MG63 (cell line): ENCODE measurements at places on chromosomes 1 and 21.

DNA sequence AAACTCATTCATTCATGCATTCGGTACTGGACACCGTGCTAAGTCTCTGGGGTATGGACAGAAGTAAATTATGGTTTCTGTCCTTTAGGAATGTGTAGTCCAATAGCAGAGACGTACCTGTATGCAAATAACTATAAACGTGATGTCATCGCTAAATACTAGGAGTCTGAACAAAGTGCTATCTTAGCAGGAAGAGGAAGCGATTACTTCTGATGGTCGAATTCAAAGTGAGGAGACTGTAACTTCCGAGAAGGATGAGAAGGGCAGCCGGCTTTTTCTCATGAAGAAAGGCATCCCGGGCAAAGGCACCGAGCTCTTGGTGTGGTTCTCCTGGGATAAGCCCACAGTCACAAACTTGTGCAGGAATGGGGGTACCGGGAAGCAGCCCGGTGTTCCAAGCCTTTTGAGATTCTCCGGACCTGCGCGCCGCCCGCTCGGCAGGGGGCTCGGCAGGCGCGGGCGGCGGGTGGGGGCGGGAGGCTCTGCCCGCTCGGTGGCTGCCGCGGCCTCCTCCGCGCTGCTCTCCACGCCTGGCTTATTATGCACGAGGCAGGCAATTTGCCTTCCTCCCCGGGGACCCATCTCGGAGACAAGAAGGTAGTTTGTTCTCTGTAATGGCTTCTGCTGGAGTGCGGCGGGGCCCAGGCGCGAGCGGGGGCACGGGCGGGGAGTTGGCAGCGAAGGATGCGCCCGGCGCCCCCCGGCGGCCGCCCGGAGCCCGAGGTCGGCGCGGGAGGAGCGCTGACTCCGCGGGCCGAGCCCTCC lies 67.5 kb upstream of the CD1D start:
- peak; percentile 43 for DNase-seq

- DNase-seq, result no peak
These were observed 307.1 kb downstream of the MATN1 start for GRCh38 chr1:30416221-30416820.

DNA sequence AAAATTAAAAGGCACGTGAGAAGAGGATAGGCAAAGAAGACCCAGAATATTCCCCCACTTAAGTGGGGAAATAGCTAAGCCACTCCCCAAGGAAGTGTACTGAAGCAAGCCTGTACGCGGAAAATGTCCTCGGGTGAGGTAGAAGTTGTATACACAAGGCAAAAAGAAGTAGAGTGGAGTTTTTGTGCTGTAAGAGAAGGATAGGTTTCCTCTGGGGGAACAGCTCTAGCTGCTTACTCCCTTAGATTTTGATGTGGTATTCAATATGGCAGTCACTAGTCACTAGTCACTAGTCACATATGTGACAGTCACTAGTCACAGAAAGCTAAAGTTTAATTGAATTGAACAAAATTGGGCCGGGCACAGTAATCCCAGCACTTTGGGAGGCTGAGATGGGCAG lies 7.6 kb downstream of the TXNIP start:
- no peak for DNase-seq

DNA sequence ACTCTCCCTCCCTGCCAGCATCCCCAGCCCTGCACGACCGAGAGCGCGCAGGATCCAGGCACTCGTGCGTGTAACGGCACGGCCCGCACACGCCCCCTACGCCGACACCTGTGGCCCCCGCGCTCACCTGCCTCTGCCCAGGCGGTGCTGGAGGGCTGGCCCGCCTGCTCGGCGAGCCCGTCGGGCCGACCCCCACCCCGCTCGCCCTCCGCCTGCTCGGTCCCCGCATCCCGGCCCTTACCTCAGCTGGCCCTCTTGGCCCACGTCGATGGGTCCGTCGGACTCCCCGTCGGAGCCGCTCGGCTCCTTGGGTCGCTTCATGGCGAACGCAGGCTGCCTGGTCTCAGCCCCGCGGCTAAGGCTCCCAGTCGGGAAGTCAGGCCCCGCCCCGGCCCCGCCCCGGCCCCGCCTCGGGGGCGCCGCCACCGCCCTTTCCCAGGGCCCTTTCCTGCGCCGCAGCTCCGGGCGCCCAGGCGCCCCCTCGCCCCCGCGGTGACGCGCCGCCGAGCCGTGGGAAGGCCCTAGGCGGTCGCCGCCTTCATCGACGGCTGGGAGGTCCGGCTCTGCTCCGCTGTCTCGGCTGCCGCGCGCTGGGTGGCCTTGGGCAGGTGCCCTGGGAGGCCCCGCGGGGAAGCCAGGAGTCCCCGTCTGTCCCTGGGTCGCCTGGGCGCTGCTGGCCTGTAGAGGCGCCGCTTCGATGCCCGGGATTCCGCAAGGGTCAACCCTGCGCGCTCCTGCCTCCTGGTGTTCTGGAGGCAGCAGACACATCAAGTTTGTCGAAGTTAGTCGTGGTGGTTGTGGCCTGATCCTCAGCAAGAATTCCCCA lies at the start of gene HEYL:
Gene HEYL, minus strand, starts transcription at position 339 of the 826 bp plus-strand sequence. Its CDS starts 18 bp downstream, at position 321.
- DNase-seq, result peak; percentile 81

GRCh38 chr1:32783851-32784250 lies 33.3 kb downstream of the YARS1 start:
- no peak for DNase-seq

DNA sequence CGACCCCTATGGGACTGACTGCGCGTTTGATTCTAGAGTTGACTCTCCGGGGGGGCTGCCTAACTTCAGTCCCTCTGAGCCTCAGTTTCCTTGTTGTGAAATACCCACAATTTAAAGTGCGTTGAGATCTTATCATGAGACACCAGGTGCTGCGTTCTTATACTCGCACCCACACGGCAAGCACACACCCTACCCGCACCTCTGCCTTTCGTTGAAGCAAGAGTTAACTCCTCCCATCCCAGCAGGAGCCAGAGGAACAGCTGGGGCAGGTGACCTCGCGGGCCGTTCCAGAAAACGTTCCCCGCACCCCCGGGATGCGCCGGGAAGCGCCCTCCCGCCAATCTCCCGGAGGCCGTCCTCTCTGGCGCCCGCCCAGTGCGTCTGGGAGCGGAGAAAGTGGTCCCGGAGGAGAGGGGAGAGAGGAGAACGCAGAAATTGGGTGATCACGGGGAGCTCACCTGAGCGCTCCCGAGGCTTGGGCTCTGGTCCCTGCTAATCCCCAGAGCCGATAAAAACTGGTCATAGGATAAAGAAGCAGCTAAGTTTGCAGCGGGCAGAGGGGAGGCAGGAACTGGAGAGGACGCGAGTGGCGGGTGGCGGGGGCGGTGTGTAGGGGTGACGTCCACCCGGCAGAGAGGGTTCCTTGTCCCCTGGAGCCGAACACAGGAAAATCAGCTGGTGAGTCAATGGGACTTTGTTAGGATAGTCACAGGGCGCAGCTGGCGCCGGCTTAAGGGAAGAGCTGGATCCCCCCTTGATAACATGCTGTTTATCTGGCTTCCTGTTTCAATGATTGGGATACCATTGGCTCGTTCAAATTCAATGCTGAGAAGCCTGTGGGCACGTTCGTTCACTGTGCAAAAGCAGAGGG lies 869 bp downstream of the NAV1 start:
- DNase-seq, result peak; percentile 72

DNA sequence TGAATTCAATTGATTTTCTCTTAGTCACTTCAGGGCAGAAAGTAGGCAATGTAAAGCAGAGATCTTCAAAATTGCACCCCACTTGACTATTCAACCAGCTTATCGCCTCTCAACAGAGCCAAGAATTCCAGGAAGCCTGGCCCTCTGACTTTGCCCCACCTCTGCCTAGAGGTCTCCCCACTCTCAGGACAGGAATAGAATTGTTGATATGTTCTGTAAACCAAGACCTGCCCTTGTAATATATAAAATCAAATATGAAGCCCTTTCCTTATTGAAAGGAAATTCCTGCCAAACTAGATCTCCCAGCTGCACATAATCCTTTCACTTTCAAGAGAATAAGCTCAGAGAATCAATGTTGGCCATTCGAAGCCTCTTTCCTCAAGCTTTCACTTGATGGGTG lies 116.1 kb upstream of the DPT start:
- no peak for DNase-seq

- no peak for DNase-seq
These were observed 11.1 kb upstream of the MAP3K21 start for GRCh38 chr1:233316473-233316872.

DNA sequence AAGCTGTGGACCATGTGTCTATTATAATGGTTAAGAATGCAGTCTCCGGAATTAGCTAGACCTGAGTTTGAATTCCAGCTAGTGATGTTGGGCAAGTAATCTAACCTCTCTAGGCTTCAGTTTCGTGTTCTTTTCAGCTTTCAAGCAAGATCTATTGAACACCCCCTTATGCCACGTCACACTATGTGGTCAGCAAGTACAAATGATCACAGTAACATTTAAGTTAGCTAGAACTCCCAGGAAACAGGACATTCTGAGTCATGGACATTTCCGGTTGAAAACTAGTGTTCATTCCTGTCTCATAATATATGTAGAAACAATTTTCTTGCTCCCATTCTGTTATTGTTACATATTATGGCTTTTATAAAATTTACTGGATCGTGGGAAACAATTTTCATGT lies 34.0 kb upstream of the NHLH2 start:
- no peak for DNase-seq

- DNase-seq, result no peak
These were observed 3.5 kb upstream of the BCAN start for GRCh38 chr1:156638189-156638985.

GRCh38 chr1:99887890-99888289 lies 37.7 kb downstream of the AGL start:
- no peak for DNase-seq

DNA sequence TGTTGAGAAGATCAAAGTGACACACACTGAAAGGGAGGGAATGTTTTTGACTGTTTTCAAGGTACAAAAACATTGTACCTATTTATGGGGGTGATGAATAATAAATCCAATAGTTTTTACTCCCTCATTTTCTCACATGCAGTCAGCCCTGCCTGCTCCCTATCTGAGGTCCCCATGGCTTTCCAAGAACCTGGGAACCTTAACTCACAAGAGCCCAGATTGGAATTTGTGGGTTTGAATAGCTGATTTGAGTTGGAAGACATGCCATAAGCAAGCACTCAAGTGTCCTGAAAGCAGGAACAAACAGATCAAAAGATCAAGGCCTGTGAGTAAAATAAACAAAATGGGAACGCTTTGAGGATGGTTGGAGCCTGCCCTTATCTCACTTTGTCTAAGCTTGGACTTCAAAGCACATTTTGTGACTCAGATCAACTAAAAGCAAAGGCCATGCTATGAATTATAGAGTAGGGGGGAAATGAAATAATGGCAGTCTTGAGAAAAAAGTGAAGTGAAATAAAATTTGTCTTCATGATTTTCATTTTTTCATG lies 136.6 kb downstream of the LYPLAL1 start:
- DNase-seq, result no peak

DNA sequence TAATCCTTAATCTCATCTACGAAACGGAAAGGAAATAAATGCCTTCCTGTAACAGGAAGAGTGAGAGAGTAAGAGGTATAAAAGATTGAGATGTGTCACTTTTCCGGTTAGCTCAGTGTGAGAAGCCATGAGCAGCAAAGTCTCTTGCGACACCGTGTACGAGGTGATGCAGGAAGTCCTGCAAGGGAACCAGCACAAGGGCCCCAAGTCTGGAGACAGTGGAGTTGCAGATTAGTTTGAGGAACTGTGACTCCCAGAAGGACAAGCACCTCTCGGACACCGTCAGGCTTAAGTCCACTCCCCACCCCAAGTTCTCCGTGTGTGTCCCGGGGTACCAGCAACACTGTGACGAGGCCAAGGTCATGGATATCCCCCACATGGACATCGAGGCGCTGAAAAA lies 592.3 kb upstream of the ADGRL2 start:
- DNase-seq, result no peak

DNA sequence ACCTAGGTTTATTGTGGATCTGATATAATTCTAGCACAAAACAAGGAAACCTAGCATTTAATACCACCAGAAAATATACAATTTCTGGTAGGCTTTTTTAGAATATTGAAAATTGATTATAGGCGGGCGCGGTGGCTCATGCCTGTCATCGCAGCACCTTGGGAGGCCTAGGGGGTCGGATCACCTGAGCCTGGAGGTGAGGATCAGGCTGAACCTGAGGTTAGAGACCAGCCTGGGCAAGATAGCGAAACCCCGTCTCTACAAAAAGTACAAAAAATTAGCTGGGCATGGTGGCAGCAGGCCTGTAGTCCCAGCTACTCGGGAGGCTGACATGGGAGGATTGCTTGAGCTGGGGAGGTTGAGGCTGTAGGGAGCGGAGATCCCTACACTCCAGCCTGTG lies 948 bp upstream of the COP1 start:
- no peak for DNase-seq

DNA sequence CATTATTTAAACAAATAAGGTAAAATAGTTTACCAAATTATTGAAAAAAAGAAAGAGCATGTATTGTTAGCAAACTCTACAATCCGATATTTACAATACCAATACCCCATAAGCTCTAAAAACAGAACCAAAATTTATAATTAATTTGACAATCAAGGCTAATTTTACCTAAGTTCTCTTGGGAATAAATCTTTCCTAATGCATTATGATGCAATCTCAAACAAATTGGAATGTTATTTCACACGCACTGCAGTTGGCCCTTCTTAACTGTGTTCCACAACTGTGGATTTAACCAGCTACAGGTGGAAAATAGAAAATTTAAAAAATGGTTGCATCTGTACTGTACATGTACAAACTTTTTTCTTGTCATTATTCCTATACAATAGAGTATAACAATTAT lies 300.1 kb downstream of the BRINP3 start:
- DNase-seq, result no peak
